Glomerular endothelial cell (primary cell): ENCODE measurements at places on chromosomes 7 and 10. TPM values are rescaled to one million over a fixed set of nuclear protein-coding genes. Genes with fewer than 3 reads are reported as not detected.

Gene FBXL15
- total RNA-seq = 9.6 and 11.5 TPM in 2 replicates

Gene SLC39A12
- total RNA-seq = not detected in 2 replicates

Gene TRIM50
- total RNA-seq = not detected in 2 replicates

Gene CHRM2
- total RNA-seq = 1.4 and 3.3 TPM in 2 replicates

Gene METTL27
- total RNA-seq = 0.41 and 5.3 TPM in 2 replicates

Gene SMO
- 6.2 and 6.5 TPM in 2 replicates for total RNA-seq

Gene GRID1
- 0.12 and 0.34 TPM in 2 replicates for total RNA-seq

Gene TBXAS1
- total RNA-seq = 8.1 and 9.0 TPM in 2 replicates

Gene PNLIPRP2
- total RNA-seq = not detected in 2 replicates

Gene PON3
- total RNA-seq = not detected in 2 replicates

Gene NKX6-2
- total RNA-seq = 0.05 TPM in 1 of 2 replicates, not detected in the other
